ENCODE measurements at places on chromosomes 16 and 17.
A peak's percentile ranks its signal among the peaks of the same experiment; 100 is the strongest.

GRCh38 chr17:31549121-31549524 lies 157.6 kb downstream of the RAB11FIP4 start:
- peak; percentile 4 for ATAC-seq

DNA sequence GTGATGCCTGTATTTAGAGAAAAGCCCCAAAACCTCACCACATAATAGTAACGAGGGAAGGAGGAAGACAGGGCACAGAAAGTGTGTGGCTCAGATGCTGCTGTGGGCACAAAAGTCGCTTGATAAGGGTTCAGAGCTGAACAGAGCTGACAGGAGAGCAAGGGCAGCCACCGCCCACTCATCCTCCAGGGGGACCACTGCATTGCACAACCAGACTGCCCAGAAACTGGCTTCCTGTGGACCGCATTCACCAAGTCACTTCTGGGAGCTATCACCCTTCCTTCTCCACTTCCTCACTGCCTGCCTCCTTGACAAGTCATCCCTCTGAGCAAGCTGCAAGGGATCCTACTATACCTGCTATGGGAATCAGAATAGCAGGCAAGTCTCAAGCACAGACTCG lies 512.4 kb upstream of the CDH11 start:
- no peak for ATAC-seq

GRCh38 chr16:89146211-89147005 lies 25.1 kb upstream of the CDH15 start:
- no peak for ATAC-seq

DNA sequence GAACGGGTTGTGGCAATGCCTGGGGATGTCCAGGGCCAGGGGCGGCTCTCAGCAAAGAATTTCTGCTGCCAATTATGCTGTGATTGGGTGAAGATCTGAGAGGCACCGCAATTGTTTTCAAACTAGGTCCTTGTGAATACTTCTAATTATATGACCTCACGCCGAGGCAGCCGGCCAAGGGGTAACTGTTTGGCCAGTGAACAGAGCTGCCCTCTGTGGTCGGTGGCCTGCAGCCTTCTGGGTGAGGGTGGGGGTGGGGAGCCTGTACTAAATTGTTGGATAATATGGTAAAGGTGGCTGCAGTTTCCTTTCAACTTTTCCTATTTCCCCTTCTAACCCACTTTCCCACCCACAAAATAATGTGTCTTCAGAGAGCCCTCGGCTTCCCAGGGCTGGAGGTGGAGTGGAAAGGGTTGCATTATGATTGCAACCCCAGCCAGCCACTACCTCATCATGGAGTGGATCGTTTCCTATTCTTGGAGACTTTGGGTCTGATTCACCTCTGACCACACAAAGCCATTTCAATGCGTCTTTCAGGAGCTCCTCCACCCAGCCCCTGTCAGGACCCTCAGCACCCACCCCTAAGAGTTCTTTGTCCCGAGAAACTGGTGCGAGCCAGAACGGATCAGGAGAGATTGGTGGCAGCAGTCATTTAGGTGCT lies 2.0 kb upstream of the DNAI2 start:
- no peak for ATAC-seq

DNA sequence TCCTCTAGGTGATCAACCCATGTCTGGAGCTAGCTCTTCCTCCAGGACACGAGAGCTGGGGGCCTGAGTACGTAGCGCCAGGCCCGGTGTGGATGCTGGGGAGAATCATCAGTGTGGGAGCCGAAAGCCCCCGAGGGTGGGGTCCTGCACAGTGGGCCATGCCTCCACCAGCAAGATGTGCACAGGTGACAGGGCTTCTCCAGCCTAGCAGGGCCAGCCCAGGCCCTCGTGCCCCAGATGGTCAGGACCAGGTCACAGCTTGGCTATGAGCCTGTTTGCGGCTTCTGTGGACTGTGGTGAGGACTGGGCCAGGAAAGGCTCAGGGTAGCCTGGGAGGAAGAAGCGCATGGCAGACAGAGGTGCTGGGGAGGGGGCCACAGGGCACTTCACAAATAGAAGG lies 7.8 kb downstream of the MPG start:
- no peak for ATAC-seq

- ATAC-seq = no peak
These were observed 20.2 kb upstream of the CCL1 start for GRCh38 chr17:34383216-34383615.

- no peak for ATAC-seq
These were observed at the start of gene SALL1 for GRCh38 chr16:51150888-51151320. Gene SALL1 (minus strand): TSS chr16:51151270. CDS start chr16:51151241, 29 bp downstream.

- ATAC-seq = no peak
These were observed 1.4 kb downstream of the KRTAP29-1 start for GRCh38 chr17:41301204-41301790.

DNA sequence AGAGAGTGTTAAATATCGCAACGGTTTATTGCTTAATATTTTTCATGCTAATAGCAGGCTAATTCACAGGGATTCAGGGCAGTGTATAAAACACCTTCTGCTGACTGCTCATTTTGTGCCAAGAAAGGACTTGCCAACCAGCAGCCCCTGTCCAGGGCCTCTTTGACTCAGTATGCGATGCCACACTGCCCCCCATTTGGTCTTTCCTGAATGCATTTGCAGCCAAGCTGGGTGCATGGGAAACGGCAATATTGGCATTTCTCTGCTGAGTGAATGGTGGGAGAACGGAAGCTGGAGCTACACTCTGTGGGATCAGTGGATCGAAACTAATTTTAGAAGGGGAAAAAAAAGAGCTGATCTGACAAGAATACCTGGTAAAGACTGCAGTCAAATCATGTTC lies 152.9 kb upstream of the C16orf82 start:
- ATAC-seq = no peak

DNA sequence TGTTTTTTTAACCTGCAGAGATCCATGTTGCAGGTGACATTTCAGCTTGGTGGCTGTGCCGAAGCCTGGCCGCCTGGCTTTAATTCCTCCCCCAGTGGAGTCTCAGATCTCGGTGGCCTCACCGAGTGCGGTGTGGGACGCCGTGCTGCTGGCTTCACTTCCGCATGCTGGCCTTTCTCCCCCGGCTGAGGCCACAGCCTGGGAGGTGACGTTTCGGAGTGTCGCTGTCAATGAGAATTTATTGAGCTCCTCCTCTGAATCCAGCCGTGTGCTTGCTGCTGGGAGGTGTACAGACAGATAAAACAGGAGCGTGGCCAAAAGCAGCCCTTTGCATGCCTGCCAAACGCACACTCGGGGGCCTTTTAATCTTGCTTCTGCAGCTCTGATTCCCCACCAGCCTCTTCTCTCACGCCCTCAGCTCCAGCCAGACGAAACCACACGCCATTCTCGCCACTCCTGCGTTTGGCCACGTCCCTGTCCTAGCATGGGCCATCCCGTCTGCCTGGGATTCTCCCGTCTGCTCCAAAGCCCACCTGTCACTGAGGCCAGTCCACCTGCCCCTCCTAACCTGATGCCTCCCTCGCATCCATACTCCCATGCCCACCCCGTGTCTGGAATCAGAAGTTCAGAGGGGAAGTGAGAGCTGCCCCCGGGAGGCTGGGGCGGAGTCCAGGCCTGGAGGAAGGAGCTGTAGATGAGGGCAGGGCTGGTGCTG lies 3.6 kb downstream of the GSE1 start:
- no peak for ATAC-seq

DNA sequence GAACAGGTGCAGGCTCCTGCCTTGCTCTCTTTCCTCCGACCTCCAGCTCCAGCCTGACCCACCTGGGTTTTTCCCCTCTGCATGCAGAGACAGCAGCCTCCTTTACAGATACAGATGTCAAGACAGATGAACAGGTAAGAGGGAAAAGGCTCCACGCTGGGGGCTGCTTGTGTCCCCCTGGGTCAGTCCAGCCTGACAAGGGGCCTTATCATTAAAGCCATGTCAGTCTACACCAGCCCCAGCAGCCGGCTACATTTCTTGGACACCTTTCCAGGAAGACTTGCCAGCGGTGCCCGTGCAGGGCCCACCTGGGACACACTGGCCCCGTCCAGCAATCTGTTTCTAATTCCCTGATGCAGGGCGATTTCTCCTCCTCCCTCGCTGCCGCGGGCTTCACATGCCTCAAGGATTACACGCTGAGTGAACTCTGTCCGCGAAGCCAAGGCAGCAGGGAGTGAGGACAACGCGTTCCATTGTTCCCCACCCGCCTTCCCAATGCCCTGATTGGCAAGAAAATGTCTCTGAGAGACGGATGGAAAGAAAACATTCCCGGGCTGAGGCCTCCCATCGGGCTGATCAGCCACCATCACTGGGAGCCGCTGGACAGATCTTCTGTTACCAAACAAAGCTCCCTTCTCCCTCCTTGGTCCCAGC lies 184.7 kb downstream of the C16orf95 start:
- ATAC-seq = no peak

GRCh38 chr16:47777220-47777619 lies 316.1 kb downstream of the PHKB start:
- no peak for ATAC-seq

- no peak for ATAC-seq
These were observed 21.9 kb downstream of the DNAI2 start for GRCh38 chr17:74295625-74296547.

- no peak for ATAC-seq
These were observed 12.7 kb upstream of the RASD1 start for GRCh38 chr17:17508646-17509591.

DNA sequence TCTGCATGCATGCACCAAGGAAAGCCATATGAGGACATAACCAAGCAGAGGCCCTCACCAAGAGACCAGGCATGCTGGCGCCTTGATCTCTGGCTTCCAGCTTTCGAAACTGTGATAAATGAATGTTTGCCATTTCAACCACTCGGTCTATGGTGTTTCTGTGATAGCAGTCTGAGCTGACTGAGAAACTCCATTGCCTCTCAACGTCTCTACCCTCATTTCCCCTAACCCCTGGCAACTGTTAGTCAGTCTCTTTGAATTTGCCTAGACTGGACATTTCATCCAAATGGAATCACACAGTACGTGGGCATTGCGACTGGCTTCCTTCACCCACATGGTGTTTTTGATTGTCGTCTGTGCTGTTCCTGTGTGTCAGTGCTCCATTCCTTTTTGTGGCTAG lies 88.0 kb upstream of the MPHOSPH6 start:
- no peak for ATAC-seq

- no peak for ATAC-seq
These were observed 4.6 kb upstream of the DRC7 start for GRCh38 chr16:57689762-57690558.

DNA sequence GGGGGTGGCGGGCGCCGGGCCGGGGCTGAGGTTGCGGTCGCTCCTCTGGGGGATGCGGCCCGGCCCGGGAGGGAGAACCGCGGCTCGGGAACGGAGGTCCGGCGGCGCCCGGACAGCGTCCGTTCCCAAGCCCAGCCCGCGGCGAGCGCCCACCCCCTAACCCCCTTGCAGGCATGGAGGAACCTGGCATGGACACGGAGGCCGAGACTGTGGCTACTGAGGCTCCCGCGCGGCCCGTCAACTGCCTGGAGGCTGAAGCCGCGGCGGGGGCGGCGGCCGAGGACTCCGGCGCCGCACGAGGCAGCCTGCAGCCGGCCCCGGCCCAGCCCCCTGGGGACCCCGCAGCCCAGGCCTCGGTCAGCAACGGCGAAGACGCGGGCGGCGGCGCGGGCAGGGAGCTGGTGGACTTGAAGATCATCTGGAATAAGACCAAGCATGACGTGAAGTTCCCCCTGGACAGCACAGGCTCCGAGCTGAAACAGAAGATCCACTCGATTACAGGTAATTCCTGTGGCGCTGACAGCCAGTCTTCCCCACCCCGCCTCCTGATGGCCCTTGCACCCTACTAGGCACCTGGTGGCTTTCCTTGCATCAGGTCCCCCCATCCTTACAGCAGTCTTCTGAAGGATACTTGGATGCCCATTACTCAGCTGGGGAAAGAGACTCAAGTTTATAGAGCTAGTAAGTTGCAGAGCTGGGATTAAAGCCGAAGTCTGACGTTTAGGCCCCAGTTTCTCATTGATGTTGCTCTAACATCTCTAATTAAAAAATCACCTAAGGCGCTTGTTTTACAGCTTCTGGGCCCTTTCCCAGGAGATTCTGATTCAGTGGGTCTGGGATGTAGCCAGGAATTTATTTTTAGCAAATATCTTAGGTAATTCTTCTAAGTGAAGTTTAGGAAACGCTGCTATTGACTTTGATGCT lies 514 bp downstream of the UBFD1 start:
- ATAC-seq = peak; percentile 0

DNA sequence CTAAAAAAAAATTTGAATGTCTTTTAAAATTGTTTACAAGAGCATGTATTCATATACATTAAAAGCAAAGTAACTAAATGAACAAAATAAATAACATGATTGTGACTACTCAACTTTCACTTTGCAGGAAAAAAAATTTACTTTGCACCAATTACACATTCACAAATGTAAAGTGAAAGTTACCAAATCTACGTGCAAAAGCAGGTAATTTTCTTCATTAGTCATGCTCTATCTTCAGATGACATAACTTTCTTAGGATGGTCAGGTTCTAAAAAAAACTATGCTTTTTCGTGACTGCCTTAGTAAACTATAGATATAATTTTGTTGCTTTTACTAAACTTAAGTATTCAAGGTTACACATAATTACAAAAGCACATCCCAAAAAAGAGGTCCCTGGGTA lies 17.0 kb upstream of the ABCA10 start:
- no peak for ATAC-seq

- ATAC-seq = no peak
These were observed 32.5 kb upstream of the MYO18A start for GRCh38 chr17:29212681-29213121.

- no peak for ATAC-seq
These were observed 438 bp downstream of the RTN4RL1 start for GRCh38 chr17:2024572-2025219.

GRCh38 chr17:79745641-79746105 lies 14.9 kb downstream of the ENPP7 start:
- no peak for ATAC-seq

GRCh38 chr17:50423553-50424159 lies 2.4 kb upstream of the ACSF2 start:
- no peak for ATAC-seq

DNA sequence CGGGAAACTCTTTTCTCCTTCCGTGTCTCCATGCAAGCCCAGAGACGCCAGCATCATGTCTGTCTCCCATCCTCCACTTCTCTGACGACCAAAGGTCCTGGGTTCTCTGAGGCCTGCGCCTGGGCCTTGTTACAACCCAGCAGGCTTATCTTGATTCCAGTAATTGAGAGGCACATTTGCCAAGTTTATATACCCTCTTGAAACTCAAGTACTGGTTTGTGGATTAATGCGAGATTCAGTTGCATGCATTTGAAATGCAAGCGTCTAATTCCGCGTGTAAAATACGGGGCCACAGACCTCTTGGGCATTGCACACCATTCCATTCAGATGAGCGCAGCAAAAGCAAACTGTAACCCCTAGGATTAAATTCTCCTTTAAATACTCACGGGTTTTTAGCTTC lies 28.7 kb upstream of the CRISPLD2 start:
- ATAC-seq = no peak

- ATAC-seq = no peak
These were observed 66.1 kb upstream of the SMURF2 start for GRCh38 chr17:64728041-64728695.

DNA sequence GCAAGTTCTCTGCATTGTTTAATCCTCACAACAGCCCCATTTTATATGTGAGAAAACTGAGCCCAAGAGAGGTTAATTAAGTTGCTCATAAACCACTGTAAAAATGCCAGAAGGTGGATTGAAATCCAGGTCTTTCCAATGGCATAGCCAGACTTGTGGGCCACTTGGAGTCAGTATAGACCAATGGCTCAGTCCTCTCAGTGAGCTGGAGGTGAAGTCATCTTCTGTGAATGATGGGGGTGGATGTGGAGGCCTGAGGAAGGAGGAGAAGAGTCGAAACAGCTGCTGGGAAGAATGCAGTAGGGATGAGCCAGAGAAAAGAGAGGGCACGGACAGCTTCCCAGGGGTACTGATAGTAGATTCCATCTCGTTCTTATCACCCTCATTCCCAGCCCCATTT lies 213.4 kb downstream of the SOX9 start:
- no peak for ATAC-seq
